ENCODE measurements at places on chromosomes 1 and 21.

DNA sequence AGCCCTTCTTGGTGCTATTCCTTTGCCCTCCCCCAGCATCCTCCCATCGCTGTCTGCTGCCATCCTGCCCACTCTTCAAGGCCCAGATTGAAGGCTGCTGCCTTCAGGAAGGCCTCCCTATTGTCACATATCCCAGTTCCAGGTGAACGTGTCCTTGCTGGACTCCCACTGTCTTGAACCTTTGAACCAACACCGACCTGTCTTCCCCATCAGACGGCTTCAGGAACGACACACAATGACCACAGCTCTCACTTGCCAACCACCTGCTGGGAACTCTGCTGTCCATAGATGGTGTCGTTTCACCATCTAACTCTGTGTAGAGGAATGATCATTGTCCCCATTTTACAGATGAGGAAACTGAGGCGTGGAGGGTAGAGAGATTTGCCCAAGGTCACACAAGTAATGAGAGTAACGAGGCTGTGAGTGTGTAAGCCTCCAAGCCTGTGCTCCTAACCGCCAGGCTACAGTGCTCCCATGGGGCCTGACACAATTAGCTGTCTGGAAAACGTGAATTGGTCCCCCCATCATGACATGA is 9.9 kb upstream of the PLEKHG5 start:
- no peak for DNase-seq

GRCh38 chr1:89358287-89358893 is 5.5 kb upstream of the GBP6 start:
- DNase-seq = peak; percentile 76

DNA sequence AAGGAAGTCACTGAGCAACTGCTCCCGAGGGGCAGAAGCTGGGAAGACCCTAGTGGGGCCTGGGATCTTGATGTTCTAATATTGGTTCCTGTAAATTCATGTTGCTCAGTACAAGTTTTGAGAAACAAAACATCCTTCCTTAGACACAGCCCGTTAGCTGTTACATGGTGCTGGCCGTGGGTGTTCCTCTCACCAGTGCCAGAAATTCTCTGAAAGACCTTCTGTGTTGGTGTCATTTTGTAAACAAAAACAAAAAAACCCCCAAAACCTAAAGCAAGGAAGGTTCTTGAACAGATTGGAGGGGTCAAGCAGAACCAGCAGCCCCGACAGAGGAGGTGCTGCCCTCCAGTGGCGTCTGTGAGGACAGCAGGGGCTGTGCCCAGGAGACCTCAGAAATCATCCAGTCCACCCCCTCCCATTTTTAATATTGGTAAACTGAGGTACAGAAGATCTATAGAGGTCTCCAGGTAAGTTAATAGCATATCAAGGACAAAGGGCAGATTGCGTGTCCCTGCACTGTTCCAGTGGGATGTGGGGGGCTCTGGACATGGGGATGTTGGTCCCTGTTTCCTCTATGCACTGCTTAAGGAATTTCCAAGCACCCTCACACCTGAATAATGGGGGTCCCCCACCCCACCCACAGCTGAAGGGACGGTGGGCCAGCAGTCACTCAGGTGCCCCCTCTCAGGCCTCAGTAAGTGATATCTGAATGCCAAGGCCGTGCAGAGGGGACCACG is 38.2 kb downstream of the SLC2A7 start:
- DNase-seq = no peak

DNA sequence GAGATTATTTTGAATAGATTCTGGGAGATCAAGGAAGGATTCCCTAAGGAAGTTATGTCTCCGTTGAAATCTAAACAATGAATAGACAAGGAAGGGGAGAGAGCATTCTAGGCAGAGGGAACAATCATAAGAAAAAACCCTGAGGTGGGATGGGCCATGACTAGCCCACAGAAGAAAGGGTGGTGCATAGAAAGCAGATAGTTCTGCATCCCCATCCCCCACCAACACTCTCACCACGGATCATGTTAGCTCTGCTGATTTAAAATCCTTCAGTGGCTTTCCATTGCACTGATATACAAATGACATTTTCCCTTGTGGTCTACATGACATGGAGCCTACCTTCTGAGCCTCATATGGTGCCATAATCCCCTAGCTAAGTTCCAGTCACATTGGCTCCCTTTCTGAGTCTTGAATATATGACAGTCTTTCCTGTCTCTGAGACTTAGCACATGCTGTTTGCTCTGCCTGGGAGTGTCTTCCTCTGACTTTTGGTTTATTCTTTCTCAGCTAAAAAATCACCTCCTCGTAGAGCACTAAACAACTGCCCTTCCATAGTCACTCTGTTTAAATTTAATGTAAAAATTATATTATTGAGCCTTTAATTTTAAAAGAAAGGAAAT is 15.2 kb downstream of the SCMH1 start:
- no peak for DNase-seq

GRCh38 chr1:88029142-88029541 is 654.9 kb upstream of the PKN2 start:
- no peak for DNase-seq

GRCh38 chr1:112454316-112454715 is 54.4 kb upstream of the WNT2B start:
- no peak for DNase-seq

- no peak for DNase-seq
These were observed 16.5 kb upstream of the LHX4 start for GRCh38 chr1:180213401-180214170.

- peak; percentile 62 for DNase-seq
These were observed at the start of gene TMEM35B for GRCh38 chr1:34984793-34985608. TMEM35B (minus strand) TSS chr1:34985347; CDS start chr1:34985305, 42 bp downstream.

- DNase-seq = no peak
These were observed 26.7 kb downstream of the DMBX1 start for GRCh38 chr1:46516200-46516950.

DNA sequence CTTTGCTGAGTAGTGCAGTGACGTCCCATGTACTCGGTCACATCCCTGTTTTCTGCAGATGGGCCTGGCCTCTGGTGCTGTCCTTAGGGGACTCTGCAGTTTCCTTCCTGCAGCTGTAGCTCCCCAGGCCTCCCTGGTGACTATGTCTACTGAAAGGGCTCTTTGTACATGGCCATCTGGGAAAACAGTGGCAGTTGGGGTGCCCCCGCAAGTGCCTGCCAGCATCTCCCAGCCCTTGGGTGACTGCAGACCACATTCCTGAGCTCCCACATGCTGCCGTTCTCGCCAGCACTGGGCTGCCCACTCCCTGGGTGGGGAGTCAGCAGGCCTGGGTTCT is 37.5 kb upstream of the KCNA10 start:
- no peak for DNase-seq
